PC-3 (cell line): ENCODE measurements at places on chromosomes 3 and 15. TPM values are rescaled to one million over a fixed set of nuclear protein-coding genes. Genes with fewer than 3 reads are reported as not detected.

CCNL1 gene
- 172 and 231 TPM in 2 replicates for total RNA-seq

FOXB1 gene
- total RNA-seq = not detected in 2 replicates

INSYN1 gene
- not detected in 2 replicates for total RNA-seq

ERC2 gene
- 0.77 and 3.3 TPM in 2 replicates for total RNA-seq

PLIN1 gene
- total RNA-seq = 1.0 and 1.3 TPM in 2 replicates

NDN gene
- not detected in 2 replicates for total RNA-seq

- H3K27me3 ChIP-seq = no peaks in the 10 kb centered on the region
- H3K36me3 ChIP-seq = peaks cover 5% of the 10 kb centered on the region
- no peak for DNase-seq
- H3K4me3 ChIP-seq = no peak overlapping the region
- H3K27ac ChIP-seq = no peak overlapping the region
- no peaks in the 10 kb centered on the region for H3K4me1 ChIP-seq
Observed at GRCh38 chr15:45684533-45684932, 49.7 kb downstream of the SQOR start.

GRCh38 chr3:193970773-193971206 is 165.2 kb upstream of the HES1 start:
- peak; percentile 87 for DNase-seq
- H3K4me3 ChIP-seq = peak overlapping the region; percentile 66
- no peaks in the 10 kb centered on the region for H3K27me3 ChIP-seq

GRCh38 chr3:42300013-42300412 is 34.0 kb upstream of the CCK start:
- H3K4me1 ChIP-seq = no peaks in the 10 kb centered on the region
- no peak overlapping the region for H3K4me3 ChIP-seq
- no peak overlapping the region for H3K27ac ChIP-seq
- H3K36me3 ChIP-seq = no peaks in the 10 kb centered on the region
- DNase-seq = peak; percentile 66

- H3K27me3 ChIP-seq = no peaks in the 10 kb centered on the region
- no peaks in the 10 kb centered on the region for H3K36me3 ChIP-seq
- no peak for DNase-seq
- peaks cover 16% of the 10 kb centered on the region for H3K4me1 ChIP-seq
- no peak overlapping the region for H3K27ac ChIP-seq
Observed at GRCh38 chr3:123536153-123536895, 48.5 kb downstream of the HACD2 start.

- peaks cover 5% of the 10 kb centered on the region for H3K27me3 ChIP-seq
- H3K27ac ChIP-seq = no peak overlapping the region
- no peaks in the 10 kb centered on the region for H3K36me3 ChIP-seq
Observed at GRCh38 chr15:77578641-77579372, 53.9 kb downstream of the LINGO1 start.

GRCh38 chr3:37494216-37494615 is 319.8 kb upstream of the LRRFIP2 start:
- no peak overlapping the region for H3K27ac ChIP-seq
- no peak overlapping the region for H3K4me3 ChIP-seq

GRCh38 chr3:48919215-48920138 is 835 bp downstream of the ARIH2 start:
- peak overlapping the region; percentile 95 for H3K4me3 ChIP-seq
- H3K36me3 ChIP-seq = peaks cover 8% of the 10 kb centered on the region; the same call in 1 of the 2 replicates
- DNase-seq = peak; percentile 64

GRCh38 chr3:55283441-55283925 is 203.6 kb downstream of the WNT5A start:
- H3K27ac ChIP-seq = no peak overlapping the region
- H3K36me3 ChIP-seq = no peaks in the 10 kb centered on the region
- no peak overlapping the region for H3K4me3 ChIP-seq
- no peak for DNase-seq

DNA sequence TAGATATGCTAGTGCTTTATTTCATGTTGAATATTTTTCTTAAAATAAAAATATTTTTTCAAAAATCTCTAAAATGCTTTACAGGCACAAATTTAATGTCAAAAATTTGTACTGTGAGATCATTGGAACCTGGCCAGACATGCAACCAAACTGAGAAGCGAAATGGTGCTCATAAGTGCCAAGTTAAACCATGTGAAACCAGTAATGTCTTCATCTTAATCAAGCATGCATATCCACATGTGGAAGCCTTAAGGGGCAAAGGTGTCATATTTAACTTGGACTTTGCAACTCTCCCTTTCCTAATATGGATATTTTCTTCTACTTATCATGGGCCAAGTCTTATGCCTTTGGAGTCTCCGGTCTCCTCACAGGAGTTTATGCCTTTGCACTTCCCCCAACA is 208.9 kb upstream of the COL8A1 start:
- H3K27ac ChIP-seq = no peak overlapping the region
- no peak for DNase-seq
- H3K4me3 ChIP-seq = no peak overlapping the region
- H3K27me3 ChIP-seq = no peaks in the 10 kb centered on the region
- H3K4me1 ChIP-seq = no peaks in the 10 kb centered on the region
